ENCODE measurements at places on chromosomes 1 and 21.

- peak; percentile 45 for DNase-seq
Measured at GRCh38 chr1:220335668-220336067, 63.4 kb upstream of the RAB3GAP2 start.

GRCh38 chr1:205676597-205676996 is 3.7 kb downstream of the SLC45A3 start:
- DNase-seq: no peak

- no peak for DNase-seq
Measured at GRCh38 chr1:46483589-46483988, 6.0 kb upstream of the DMBX1 start.

DNA sequence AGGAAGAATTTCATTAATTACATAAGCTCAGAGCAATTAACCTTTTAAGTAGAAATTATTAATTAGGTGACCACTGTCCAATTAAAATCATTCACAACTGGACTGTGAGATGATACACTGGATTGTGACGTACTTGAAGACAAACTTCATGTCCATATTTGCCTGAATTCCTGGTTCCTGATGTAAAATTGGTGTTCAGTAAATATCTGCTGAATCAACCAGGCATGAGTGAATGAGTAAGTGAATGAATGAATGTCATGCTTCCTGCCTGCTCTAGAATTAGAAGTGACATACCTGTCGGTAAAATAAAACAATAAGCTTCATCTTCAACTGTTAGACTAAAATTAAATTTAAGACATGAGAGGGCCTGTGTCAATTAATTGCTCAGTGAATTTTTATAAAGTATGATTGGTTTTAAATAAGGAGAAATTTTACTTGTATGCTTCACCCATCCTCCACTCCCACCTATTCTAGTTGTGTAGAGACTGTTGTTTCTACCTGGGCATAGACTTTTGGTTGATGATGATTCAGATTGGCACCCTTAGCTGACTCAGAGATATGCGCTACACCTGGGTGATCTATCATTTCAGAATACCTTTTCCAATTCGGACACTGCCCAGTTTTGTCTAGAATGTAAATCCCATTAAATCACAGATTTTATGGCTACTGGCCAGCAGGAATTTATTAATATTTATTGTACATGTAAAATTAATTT is 56.9 kb upstream of the PTGS2 start:
- DNase-seq: no peak

- no peak for DNase-seq
Measured at GRCh38 chr1:178311164-178311563, 185.6 kb downstream of the CLEC20A start.

DNA sequence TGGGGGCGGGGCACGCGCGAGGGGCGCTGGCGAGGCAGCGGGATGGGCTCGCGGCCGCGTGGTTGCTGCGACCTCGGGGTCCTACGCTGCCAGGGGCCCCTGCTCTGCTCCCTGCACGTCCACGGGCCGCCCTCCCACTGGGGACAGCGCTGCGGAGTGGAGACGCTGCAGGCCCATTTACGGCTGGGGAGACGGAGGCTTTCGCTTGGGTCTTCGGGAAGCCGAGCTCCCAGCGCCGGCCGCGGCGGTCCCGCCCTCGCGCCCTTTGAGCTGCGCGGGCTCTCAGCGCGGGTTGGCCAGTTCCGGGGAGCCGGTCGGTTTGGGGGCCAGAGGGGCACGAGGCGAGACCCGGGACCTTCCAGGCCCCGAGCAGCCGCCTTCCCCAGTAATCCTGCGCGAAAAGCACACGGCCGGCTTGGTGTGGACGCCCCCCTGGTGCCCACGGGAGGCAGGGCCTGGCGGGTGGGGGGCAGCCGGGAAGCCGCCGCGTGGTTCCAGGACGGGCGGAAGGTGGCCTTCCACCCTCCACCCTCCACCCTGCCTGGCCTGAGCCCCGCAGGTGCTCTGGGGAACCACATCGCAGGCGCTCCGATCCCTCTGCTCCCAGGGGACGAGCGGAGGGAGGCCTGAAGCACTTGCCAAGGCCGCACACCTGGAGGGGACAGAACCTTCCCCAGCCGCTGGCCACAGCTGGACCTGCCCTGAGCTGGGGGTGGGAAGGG is 570 bp upstream of the PEX10 start:
- peak; percentile 89 for DNase-seq

DNA sequence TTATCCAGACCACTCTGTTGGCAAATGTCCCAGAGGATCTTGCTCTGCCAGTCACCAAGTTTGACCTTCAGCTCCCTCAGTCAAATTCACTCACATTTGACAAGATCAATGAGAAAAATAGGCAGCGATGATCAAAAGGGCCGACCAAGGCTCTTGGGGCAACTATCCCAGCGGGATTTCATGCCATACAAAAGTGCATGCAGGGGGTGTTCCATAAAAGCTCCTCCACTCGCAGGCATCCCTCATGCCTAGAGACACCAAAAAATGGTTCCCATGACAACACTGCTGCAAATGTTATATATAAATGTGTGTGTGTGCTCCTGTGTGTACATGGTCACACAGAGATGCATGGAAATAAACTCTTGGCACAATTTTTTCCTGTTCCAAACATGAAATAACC is 16.2 kb upstream of the EIF4G3 start:
- DNase-seq: no peak

DNA sequence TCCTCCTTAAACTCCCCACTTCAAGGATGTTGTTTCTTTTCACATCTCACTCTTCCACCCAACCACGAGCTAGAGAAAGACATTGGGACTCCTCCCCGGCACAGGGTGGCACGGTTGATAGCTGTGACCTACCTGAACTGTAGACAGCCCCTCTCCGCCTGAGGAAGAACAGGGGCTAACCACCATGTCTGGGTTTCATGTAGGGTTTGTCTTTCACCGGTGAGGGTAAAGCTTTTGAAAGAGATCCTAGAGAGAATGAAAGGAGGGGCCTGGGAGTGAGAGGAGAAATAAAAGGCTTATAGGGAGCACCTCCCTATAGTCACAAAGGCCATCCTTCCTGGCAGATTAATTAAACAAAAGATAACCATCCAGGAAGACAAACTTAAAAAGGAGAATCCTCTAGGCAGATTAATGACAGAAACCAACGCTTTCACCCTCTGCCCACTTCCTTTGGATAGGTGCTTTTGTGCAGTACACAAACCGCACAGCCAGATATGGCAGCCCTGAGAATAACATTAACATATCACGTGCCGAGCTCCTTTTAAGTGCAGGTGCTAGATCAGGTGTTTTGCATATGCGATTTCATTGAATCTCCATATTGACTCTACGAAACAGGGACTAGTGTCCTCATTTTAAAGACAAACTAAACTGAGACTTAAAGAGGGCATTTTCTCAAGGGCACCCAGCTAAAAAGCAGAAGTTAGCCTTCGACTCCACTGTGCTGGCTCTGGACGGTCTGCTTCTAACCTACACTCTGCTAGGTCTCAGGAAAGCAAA is 178.1 kb upstream of the RUNX1 start:
- DNase-seq: peak; percentile 91

- no peak for DNase-seq
Measured at GRCh38 chr1:12798911-12799310, 7.7 kb downstream of the PRAMEF1 start.

GRCh38 chr1:77857552-77857951 is 30.9 kb upstream of the NEXN start:
- DNase-seq: no peak

- no peak for DNase-seq
Measured at GRCh38 chr1:40620586-40621210, 44.8 kb downstream of the RIMS3 start.

DNA sequence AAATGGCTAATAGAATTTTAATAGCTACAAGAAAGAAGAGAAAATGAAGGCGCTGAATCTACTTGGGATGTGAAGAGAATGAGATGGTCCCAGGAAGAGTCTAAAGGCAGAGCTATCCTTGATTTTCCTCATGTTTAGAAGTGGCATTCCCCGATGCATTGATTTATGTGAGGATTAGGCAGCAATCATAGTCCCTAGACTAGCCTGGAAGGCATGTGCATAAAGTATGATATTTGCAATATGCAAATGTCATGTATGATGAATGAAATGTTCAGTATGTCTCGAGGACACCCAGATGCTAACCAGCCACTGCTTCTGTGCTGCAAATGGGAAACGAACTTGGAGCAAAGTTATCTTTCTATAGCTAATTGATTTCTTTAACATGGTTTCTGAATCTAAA is 641.5 kb upstream of the PLXNA2 start:
- no peak for DNase-seq

DNA sequence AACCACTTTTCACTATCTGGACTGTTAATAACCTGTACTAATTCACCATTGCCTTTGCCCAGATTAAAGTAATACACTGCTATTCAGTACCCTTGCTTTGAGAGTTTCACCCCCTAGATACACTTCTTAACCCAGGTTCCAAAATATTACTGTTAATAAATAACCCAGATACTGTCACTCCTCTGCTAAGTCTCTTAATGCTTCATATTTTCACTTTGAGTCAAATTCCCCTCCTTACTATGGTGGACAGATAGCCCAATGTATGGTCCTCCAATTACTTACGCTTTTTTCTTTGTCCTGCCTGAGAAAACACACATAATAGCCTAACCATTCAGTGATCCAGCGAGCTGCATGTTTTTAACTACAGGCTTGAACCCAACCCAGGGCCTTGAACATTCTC is 152.5 kb downstream of the NEGR1 start:
- DNase-seq: no peak

- no peak for DNase-seq
Measured at GRCh38 chr1:225533238-225533637, 105.4 kb upstream of the LBR start.

DNA sequence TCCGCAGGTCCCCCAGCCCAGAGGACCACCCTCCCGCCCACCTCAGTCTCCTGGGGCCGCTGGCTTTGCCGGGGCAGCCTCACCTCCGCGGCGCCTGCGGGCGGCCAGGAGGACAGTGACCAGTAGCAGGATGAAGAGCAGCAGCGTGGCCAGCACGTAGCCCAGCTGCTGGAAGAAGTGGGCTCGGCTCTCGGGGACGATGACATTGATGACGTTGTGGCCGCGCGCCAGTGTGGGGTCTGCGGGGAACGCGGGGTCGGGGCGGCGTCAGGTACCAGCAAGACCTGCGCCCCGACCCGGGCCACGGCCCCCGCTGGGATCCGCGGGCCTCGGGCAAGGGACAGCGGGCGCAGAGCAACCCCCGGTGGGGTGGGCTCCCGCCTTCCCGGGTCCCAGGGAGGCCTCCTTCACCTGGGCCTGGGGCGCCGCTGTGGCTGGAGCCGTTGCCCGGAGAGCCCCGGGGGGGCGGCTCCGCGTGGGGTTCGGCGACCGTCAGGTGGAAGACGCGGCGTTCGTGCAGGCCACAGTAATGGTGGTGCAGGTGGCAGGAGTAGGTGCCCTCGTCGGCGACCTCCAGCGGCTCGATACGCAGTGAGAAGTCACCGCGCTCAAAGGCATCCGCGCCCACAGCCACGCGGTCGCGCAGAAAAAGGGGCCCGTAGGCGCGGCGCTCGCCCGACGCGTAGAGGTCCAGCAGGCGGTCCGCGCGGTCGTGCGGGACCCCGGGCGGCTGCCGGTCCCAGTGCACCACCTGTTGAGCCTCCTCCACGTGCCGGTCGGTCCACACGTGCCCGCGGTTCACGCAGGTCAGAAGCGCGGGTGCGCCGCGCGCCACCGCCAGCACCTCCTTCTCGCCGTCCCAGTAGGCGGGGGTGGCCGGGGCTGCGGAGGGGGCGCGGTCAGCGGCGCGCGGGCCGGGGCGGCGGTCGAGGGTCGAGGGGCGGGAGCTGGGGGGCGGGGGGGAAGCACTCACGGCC is 3.8 kb downstream of the MXRA8 start:
- DNase-seq: peak; percentile 59

- DNase-seq: no peak
Measured at GRCh38 chr21:42049578-42050430, 21.3 kb upstream of the UMODL1 start.

DNA sequence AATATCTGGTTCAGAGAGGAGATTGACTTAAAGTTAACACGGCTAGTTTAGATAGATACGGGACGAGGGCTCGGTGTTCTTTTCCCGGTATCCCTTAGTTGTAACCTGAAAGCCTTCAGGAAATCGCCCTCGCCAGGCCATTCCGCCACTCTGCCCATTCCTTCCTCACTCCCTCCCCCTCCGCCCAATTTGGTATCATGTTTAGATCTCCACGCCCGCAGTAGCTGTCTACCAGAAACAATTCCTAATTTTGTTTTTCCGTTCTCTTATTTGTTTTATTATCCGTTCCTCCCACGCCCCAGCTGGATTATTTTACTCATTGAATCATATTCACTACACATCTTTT is 685 bp upstream of the VAMP4 start:
- peak; percentile 88 for DNase-seq
